ENCODE measurements at places on chromosomes 5 and 9.

DNA sequence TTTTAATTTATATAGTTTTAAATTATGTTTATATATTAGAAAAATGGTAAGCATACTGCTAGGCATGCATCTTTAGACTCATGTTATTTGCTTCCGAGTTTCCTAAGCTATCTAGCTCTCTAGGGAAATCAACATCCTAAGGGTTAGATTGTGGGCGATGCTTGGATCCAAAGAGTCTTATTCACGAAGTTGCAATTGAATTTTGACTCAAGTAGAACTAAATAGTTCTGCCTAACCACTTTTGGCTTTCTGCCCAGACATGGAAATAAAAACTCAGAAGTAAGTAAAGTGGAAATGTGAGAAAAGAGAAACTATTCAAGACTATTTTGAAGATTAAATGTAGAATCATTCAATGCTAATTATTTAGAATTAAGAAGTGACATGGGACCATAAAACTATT is 440.4 kb downstream of the CDH18 start:
- DNase-seq = peak; percentile 31

- no peak for DNase-seq
These were observed 270.4 kb upstream of the DMRT1 start for GRCh38 chr9:571066-571465.

DNA sequence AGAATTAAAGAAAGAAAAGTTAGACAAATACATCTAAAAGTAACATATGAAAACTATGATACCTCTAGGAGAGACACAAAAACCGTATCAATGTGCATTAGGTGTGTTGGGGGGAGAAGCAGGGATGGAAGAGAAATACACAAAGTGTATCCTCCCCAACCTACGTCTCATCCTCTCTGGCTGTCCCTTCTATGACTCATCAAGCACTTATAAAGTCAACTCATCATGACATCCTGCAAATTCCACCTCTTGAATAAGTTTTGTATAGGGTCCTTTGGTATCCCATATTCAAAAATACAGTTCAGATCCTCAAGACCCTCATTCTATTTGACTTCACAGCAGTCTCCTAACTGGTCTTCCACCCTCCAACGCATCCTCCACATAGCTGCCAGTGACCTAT is 917.6 kb upstream of the DMAC1 start:
- DNase-seq = no peak

- no peak for DNase-seq
These were observed 59.3 kb upstream of the RNU6ATAC start for GRCh38 chr9:134223591-134224122.

- no peak for DNase-seq
These were observed 34.1 kb upstream of the NFIB start for GRCh38 chr9:14348123-14348372.

DNA sequence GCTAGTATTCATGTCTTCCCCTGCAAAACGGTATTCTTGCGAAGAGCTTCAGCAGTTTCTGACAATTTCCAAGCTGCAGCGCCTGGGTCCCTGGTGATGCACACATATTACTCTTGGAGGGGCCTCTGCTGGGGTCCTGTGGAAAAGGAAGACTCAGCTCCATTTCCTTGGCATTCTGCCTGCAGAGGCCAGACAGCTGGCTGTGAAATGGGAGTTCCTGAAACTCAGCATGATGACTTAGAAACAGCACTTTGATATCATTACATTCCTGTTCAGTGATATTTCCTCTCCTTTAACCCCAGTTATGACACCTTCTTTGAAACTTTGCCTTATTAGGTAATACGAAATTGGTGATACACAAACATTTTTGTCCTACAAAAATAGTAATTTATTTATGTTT is 98.5 kb downstream of the APBA1 start:
- peak; percentile 80 for DNase-seq

DNA sequence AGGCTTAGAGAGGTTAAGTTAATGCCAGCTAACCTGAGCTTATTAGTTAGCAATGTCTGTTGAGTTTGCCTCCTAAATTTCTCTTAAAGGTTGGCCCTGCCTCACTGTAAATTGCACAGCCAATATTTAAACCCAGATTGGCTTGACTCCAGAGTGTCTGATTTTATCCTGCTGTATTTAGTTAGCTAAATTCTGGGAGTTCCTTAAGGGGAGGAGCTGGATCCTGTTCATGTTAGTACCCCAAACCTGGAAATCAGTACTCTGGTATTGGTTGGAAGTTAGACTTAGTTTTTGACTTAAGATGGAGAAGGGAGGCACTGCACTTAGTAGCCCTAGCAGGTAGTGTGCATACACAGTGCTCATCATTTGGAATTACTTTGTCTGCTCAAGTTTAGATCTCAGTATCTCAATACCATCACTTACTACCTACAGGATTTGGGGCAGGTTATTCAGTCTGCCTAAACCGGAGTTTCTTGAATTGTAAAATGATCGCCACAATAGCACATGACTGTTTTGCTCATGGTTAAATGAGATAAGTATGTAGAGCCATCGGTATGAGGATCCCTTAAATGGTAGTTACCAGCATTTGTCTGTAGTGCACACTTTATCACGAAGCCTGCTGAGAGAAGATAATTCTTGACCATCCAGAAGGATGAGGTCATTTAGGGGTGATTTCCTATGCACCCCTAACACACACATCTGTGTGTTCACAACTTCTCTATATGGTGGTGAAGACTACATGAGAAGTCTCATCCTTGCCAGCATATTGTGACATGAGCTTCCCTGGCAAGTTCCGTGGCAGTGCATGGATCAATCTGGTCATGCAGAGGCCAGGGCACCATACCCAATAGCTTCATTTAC is 264.8 kb upstream of the TRIM32 start:
- DNase-seq = no peak

DNA sequence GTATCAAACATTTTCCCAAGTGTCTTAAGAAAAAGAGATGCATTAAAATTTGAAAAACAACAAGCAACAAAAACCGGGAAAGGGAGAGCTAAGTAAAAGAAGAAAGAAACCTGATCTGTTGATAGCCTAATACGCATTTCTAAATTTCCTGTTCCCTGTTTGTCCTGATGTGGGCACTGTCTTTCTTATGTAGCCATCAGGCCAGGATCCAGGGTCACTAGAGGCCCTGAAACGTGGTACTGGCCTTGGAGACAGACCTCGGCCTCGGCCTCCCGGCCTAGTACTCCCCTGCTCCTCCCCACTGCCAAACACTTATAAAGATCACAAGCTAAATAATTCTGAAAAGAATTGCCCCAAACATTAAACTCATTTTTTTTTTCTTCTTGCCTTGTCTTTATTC is 547.2 kb downstream of the IRX1 start:
- DNase-seq = no peak

DNA sequence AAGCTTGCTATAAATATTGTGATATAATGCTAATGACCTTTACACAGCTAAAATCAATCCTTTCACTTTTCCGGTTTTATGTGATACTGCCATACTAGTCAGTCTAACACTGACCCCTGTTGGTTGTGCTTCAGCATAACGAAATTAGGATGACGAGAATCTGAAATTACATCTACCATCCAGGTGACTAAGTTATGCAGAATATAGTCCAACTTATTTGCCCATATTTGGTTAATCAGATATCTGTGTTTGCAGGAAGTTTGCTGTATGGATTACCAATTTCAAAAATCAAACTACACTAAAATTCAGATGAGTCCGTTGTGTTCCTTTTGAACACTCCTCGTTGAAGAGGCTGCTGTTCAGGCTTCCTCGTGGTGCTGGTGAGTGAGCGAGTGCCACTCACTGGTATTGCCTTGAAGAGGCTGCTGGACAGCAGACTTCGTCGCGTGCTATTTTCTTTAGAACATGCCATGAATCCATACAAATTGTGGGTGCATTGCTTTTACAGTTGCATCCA is 32.5 kb downstream of the TENT4A start:
- peak; percentile 43 for DNase-seq
